HS-27A (cell line): ENCODE measurements at places on chromosomes 7 and 10.
A peak's percentile ranks its signal among the peaks of the same experiment; 100 is the strongest.

- no peak for DNase-seq
Measured at GRCh38 chr7:138657854-138658386, 43.2 kb downstream of the SVOPL start.

DNA sequence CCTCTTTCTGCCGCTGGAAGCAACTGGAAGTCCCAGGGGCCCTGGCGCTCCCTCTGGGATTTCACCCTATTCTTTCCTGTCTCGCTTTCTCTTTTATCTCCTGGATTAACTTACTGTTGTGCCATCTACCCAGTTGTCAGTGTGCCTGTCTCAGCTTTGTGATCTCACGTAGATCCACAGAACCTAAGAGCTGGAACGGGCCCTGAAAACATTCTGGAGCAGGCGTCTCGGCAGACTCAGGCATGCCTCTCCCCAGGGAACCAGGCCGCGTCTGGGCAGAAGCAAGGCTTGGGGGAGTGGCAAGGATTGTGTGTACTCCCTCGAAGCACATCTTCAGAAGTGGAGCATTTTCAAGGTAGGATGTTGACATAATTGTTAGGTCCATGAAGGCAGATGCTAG, 87.2 kb downstream of the KCNMA1 start:
- no peak for DNase-seq

GRCh38 chr10:42367532-42368230, 270.7 kb downstream of the ZNF33B start:
- peak; percentile 59 for DNase-seq

- DNase-seq: no peak
Measured at GRCh38 chr10:6446711-6447110, 133.4 kb downstream of the PRKCQ start.

DNA sequence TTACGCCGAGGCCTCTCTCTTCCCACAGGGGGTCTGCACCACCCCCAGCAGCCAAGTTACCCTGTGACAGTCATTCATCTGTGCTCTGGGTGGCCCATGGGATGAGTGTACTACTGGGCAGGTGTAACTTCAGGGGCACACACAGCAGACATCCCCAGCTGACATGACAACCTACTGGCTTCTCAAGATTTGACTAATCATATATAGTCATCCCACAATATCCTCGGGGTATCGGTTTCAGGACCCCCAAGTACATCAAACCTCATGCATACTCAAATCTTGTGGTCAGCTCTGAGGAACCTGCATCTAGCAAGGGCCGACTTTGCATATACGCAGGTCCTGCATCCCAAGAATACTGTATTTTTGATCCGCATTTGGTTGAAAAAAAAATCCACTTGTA, 336.9 kb upstream of the C7orf33 start:
- DNase-seq: no peak

- DNase-seq: no peak
Measured at GRCh38 chr7:87627634-87627994, 584 bp upstream of the RUNDC3B start.

DNA sequence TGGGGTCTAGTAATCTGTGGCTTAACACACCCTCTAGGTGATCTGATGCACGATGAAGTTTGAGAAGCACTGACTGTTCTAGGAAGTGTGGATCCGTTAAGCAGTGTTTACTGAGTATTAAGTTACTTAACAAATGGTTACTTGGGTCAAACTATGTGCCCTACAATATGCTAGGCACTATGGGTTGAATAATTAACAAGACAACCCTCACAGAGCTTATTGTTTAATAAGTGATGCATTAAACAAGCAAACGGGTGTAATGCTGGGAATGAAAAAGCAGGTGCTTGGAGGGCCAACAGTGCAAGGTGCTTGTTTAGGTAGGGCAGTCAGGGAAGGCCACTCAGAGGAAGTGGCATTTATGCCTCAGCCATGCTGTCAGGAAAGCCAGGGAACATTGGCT, 378.0 kb upstream of the PODXL start:
- DNase-seq: no peak

GRCh38 chr7:22129166-22129565, 183.5 kb upstream of the CDCA7L start:
- no peak for DNase-seq

DNA sequence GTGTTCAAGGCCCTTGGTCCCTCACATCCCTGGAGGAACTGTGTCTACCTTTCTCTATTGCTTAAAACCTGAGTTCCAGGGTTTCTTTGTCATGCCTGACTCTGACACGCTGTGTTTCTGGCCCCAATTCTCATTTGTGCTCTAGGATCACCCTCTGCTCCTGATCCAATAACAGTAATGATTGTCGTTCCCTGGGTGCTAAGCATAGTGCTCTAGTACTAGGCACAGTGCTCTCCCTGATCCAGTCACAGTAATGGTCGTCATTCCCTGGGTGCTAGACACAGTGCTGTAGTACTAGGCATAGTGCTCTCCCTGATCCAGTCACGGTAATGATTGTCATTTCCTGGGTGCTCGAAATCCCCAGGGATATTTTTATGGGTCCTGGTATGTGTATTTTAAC, 46.6 kb upstream of the UCN3 start:
- no peak for DNase-seq

DNA sequence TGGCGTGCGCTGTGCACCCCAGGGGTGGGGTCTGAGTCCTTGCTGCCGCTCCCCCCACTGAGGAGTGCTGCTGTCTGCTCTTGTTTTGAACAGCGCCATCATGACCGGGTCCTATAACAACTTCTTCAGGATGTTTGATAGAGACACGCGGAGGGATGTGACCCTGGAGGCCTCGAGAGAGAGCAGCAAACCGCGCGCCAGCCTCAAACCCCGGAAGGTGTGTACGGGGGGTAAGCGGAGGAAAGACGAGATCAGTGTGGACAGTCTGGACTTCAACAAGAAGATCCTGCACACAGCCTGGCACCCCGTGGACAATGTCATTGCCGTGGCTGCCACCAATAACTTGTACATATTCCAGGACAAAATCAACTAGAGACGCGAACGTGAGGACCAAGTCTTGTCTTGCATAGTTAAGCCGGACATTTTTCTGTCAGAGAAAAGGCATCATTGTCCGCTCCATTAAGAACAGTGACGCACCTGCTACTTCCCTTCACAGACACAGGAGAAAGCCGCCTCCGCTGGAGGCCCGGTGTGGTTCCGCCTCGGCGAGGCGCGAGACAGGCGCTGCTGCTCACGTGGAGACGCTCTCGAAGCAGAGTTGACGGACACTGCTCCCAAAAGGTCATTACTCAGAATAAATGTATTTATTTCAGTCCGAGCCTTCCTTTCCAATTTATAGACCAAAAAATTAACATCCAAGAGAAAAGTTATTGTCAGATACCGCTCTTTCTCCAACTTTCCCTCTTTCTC, 26.0 kb downstream of the BNIP3 start:
- DNase-seq: no peak

GRCh38 chr7:1531263-1531978, 919 bp downstream of the MAFK start:
- no peak for DNase-seq

DNA sequence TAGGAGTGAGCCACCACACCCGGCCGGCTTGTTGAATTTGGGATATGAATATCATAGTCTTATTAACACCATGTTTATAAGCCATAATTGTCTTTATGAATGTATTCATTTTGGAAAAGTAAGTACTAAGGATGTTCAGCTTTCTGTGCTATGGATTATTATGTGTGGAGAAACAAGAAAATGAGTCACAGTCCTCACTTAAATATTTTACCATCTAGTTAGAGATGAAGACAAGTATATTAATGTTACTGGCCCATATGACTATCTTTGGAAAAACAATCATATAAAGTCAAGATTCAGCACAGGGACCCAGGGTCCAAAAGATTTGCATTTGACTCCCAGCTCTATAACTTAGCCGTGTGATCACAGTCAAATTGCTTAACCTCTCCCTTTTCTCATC, 9.8 kb upstream of the TOMM7 start:
- no peak for DNase-seq

DNA sequence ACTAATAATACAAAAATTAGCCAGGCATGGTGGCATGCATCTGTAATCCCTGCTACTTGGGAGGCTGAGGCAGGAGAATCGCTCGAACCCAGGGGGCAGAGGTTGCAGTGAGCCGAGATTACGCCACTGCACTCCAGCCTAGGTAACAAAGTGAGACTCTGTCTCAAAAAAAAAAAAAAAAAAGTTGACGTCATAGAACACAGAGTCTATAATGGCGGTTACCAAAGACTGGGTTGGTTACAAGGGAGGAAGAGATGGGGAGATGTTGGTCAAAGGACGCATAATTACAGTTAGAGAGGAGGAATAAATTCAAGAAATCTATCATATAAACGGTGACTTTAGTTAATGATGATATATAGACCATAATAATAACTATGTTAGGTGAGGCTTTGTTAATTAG, 309.7 kb upstream of the HGF start:
- DNase-seq: no peak

DNA sequence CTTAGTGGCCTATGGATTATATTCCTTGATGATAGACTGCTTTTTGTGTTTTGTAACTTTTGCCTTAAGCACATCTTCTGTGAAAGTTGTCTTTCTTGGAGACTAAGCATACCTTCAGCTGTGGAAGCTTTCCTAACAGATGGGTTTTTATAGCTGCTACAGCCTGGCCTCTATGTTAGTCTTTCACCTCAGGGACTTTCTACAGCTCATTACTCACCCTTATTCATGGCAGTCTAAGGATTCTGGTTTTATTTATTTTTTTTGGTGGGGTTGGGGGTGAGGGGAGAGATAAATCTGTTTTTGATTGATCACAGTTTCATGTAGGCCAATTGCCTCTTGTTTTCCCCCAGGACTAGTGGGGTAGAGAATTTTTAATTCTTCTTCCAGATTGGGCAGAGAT, 219.9 kb downstream of the DKK1 start:
- DNase-seq: no peak

DNA sequence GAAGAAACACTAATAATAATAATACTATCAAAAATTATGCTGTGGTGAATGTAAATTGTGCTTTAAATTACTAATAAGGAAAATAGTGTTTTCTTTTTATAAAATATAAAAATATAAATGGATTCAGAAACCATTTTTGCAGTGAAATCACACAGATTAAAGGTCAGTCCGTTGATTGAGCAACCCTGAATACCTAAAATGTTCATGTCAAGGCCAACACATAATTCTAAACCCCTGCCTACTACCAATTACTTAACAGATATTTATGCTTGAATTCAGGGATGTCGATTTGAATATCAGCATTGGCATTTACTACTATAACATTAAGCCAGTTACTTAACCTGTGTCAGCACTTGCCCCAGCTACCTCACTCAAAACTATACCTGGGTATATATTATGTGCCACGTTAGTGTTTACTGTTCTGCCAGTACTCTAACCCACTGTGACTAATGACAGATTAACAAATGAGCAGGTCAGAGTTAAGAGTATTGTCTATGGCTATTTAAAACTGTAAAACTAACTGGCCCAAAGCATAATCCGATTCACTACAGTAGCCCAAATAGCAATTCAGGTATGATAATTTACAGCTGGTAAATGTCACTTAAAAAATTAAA, 165.0 kb downstream of the KMT2E start:
- DNase-seq: no peak

GRCh38 chr10:71359364-71360046, 37.2 kb upstream of the CDH23 start:
- DNase-seq: no peak

GRCh38 chr10:117442944-117443685, 67.9 kb upstream of the PDZD8 start:
- no peak for DNase-seq

DNA sequence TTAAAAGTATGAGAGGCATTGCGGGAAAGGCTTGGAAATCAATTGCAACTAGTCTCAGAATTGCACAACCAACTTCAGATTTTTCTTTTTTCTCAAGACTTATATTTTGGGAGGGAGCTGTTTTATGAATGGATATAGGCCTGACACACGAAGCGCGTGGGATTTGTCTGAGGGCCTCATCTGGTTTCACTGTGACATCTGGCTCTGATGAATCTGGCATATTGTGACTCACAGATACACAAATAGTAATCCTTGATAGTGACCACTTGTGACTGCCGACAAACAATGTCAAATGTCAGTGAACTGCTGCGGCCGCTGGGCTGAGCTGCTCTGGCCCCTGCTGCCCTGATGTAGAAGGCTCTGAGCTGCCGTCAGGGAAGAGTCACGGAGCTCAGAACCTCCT, 655.1 kb downstream of the INHBA start:
- no peak for DNase-seq

DNA sequence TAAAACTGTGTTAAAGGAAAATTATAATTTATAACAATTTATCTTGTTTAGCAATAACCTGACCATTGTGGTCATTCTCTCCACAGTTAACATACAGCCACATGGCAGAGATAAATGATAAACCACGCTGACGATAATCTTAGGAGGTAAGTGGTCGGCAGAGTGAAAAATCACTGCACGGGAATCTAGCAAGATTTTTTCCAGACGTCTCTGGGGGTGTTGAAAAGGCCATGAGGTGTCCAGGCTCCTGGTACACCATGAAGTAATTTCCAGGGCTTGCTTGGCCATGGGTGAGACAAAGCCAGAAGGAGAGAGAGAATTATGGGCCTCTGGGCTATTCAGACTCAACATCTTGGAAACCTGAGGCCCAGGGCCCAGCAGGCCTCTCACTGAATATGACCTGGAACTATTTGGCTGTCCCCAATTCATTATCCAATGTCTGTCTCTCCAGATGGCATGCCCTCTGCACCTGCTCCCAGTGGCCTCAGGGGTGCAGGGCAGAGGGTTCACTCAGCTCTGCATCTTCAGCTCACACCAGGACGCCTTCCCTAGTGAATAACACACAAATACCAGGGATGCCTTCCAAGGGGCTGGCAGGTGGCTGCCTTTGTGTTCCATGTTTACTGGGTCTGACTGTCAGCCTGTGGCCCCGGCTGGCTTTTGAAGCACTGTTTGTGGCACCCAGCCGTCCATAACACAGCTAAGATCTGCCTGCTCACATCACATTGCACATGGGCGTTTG, 590.4 kb upstream of the PFKP start:
- no peak for DNase-seq

DNA sequence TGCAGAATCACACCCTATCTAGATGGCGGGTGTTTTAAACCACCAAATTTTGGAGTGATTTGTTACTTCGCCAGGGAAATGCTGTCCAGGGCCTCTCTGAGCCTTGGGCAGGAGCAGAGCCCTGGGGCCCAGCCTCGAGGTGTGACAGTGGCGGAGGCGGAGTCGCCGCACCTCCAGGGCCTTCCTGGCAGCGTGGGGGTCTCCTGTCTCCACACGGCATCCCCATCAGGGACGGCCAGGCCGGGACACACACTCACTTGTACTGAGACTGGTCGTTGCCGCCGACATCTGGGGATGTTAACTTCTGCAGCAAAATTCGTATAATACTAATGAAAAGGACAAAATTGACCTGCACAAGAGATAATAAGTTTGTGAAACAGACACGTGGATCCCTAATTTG, 110.7 kb downstream of the VIPR2 start:
- DNase-seq: no peak

GRCh38 chr7:78018641-78019446, 220.3 kb downstream of the PHTF2 start:
- peak; percentile 33 for DNase-seq

GRCh38 chr10:129973674-129974059, 9.6 kb upstream of the EBF3 start:
- DNase-seq: no peak

- no peak for DNase-seq
Measured at GRCh38 chr10:125846894-125847293, 23.5 kb downstream of the BCCIP start.
